M059J (cell line): ENCODE measurements at places on chromosomes 5 and 9.

DNA sequence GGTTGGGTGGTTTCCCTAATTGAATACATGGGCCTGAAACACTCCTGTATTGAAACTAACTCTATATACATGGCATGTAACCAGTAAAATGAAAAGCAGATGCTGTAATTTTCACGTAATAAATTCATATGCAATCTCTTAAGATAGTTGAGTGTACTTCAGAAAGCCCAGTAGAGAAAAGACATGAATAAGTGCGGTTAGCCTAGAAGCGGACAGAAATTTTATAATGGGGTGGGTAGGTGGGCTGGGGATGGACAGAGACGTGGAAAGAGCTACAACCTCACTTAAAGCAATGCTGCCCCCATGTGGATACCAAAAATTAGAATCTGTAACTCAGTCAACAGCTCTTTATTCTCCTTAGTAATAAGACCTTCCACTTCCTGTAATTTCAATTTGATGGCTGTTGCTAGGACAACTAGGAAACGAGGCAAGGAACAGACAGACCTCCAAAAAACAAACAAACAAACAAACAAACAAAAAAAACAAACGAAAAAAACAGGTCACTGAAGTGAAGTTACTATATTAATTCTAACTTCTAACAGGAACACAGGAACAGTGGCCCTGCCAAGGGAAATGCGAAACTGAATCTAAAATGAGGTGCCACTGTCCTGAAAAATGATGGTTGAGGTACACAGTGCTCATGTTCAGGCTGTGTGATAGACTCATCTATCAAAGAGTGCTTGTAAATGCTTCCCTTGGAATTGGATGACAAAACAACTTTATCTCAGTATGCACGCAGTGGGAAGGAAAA lies 103.4 kb upstream of the GNA14 start:
- peak; percentile 73 for DNase-seq

GRCh38 chr5:141484641-141485311 lies at the start of gene PCDHGC4:
Gene PCDHGC4, plus strand, starts transcription at chr5:141485030. Its CDS starts 144 bp downstream, at chr5:141485174.
- no peak for DNase-seq

DNA sequence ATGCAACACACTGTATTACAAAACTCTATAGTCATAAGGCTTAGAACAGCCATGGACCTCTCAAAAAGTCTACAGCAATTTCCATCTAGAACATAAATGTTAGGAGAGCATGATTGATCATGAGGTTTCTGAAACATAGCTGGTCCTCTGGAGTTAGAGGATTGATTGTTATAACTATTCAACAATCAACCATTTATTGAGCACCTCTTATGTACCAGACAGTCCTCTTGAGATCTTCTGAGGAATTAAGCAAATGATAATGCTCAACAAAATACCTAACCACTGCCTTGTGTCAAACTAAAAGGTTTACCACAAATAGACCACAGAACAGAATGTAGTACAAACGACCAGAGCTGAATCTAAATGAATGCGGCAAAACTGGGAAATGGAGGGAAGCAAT lies 3.4 kb upstream of the AGTPBP1 start:
- no peak for DNase-seq

GRCh38 chr9:130128251-130128650 lies 44.0 kb upstream of the NCS1 start:
- DNase-seq = peak; percentile 50

- DNase-seq = peak; percentile 48
These were observed 23.4 kb downstream of the UBLCP1 start for GRCh38 chr5:159286420-159287035.
